GM12892 (cell line): ENCODE measurements at places on chromosomes 16 and 17.
A peak's percentile ranks its signal among the peaks of the same experiment; 100 is the strongest.

DNA sequence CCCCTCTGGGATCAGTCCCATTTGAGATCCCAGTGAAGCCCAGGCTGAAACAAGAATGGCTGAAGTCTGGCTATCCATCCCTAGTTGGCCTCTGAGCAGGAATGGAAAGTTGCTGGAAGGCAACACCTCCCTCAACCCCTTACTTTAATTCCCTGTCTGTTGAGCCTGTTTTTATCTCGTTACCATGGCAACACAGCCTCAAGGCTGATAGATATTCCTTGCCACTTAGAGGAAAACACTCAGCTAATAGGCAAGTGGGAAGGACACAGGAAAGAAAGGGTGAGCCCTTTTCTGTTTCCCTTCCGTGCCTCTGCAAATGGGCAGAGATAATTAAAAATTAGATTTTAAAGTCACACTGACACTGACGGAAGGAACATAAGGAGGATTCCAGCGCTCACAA, 75.5 kb upstream of the CLEC3A start:
- no peak for DNase-seq

DNA sequence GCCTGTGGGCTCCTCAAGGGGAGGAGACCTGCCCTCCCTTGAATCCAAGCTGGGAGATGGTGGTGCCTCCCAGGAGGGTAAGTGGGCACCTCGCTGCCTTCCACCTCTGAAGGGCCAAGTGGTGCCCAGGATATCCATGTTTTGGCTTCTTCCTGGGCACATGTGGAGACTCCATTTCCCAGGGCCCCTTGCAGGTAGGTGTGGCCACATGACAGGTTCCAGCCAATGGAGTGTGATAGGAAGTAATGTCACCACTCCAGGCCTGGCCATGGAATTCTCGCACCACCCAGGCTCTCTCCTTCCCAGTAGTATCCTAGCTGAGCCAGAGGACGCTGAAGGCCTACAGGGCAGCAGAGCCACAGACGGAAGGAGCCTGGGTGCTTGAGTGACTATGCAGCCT, 17.6 kb upstream of the PEMT start:
- no peak for DNase-seq

- no peak for DNase-seq
Measured at GRCh38 chr17:48472411-48473281, 42.6 kb upstream of the SKAP1 start.

DNA sequence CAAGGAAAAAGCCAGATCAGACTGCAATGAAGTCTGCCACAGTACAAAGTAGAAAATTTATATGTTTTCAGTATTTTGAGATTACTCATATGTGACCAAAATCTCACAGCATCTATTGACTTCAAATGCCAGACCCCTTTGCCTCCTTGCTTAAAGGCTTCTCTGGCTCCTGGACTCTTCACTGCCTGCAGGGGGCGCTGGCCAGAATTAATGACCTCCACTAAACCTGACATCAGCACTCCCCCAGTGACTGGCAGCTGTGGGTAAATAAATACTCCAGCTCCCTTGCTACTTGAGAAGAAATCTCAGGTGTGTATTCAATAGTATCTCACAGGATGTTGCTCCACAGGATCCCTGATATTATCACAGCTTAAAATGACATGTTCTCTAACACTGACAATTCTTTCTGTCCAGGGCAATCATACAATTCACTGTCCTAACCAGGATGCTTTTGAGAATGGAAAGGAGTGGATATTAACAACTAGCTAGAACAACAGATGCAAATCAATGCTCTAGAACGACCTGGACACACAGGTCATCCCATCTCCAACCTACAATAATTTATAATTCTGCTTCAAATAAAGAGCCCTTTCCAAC, 4.0 kb downstream of the BECN1 start:
- no peak for DNase-seq

DNA sequence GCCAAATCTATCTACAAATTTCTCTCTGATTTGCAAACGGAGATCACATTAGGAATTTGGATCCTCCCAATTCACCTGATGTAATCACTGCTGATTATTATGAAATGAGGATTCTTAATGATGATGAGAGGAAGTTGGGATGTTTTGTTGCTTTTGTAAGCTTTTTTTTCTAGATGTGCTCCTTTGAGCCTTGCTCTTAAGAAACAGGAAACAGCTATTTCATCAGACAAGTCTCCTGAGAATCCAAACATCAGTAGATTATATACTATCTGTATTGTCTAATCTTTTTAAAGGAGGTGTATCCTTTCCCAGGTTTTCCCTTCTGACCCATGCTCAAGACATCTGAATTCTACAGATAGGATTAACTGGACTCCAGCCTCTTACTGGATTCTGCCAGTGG, 73.3 kb downstream of the KIF2B start:
- DNase-seq: no peak

DNA sequence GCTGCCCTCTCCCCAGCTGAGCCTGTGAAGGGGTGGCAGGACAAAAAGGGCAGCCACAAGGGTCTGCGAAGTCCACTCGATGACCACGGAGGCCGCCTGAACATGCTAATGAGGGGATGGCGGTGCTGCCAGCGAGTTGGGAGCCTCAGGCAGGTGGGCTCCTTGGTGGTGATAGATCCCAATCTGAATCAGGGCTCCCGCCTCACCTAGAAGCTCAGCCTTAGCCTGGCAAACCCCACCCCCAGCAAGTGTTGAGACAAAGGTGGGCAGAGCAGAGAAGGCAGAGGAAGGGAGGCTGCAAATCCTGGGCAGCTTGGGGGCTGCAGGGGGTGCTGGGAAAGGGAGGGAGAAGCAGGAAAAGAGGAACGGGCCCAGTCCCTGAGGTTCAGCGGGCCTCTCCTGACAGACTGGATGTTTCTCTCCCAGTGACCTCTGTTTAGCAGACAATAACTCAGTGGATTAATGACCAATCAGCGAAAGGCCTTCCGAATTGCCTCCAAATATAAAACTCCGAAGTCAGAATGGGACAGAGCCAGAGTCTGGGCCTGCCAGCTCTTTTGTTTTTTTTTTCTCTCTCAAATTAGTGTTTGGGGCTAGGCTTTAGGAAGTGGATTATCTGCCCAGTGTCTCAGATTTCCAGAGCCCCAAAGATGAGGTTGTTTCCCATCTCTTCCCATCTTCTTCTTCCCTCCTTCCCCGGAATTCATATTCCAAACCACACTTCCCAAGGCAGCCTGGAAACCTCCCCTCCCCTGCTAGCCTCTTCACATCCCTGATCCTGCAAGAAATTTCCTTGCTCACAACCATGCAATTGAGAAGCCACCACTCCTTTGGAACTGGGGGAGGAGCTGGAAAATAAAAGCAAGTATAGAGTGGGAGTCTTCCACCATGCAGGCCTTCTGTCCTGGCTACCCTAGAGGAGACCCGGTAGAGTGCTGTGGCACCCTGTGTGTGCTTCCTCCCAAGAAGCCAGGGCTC, 15.2 kb upstream of the HOXB2 start:
- no peak for DNase-seq

DNA sequence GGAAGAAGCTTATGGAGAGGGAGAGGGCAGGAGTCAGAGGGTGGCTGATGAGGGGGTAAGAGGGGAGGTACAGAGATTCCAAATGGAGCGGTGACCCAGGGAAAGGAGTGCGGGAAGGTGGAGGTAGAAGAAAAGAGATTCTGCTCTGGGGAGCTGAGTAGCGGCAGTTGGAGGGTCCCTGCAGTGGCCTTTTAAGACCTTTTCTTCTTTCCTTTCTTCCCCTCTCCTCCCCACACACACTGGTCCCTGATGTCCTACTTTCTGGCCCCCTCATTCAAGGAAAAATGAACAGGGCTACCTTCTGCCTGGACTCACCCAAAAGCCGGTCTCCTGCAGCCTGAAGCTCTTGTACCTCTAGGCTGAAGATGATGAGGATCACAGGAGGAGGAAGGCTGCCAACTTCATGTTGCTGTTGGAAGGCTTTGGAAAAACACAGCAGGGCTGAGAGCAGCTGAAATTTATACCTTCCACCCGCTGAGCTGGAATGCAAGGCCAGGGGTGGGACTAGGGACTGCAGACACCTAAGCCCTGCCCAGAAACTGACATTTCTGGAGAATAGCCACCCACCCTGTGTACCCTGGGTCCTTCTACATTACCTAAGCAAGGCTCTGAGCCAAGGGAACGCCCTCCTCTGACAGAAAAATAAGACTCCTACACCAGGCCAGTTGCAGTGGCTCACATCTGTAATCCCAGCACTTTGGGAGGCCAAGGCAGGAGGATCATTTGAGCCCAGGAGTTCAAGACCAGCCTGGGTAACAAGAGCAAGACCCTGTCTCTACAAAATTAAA, 9.4 kb upstream of the HEATR6 start:
- DNase-seq: no peak

- DNase-seq: no peak
Measured at GRCh38 chr17:57908278-57908677, 46.9 kb downstream of the CUEDC1 start.

- DNase-seq: no peak
Measured at GRCh38 chr17:58352596-58353388, 791 bp upstream of the SUPT4H1 start.

DNA sequence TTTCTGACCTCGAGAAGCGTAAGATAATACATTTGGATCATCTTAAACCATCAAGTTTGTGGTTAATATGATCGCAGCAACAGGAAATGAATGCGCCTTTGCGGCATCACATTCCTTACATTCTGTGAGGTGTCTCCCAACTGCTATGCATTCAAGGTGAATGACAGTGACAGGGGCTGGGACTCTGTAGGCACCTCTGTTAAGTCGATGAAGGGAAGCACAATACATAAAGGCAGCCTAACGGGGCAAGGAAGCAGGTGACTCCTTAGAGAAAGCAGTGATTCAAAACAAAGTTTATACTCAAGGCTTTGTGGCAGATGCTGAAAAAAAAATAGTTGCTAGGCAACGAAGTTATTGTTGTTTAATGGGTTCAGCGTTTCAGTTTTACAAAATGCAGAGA, 21.6 kb upstream of the EVPL start:
- DNase-seq: no peak

DNA sequence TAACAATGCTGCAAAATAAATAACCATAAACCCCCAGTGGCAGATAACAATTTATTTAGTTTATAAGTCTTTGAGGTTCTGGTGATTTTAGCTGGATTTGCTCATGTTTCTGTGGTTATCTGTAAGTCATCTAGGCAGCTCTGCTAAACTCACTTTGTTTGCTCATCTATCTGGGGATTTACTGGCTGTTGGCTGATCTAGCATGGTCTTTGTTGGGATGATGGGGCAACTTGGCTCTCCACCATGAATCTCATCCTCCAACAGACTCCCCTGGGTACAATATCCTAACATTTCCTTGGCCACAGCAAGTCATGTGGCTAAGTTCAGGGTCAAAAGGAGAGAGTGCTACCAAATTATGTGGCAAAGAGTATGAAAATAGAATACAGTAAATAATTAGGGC, 359.3 kb downstream of the CA10 start:
- no peak for DNase-seq

- DNase-seq: no peak
Measured at GRCh38 chr16:17235147-17235815, 235.5 kb downstream of the XYLT1 start.

- DNase-seq: no peak
Measured at GRCh38 chr16:88554711-88555264, 15.4 kb upstream of the ZC3H18 start.

GRCh38 chr17:41382394-41382793, 288 bp upstream of the KRT34 start:
- no peak for DNase-seq

- no peak for DNase-seq
Measured at GRCh38 chr17:27333410-27333980, 39.6 kb downstream of the WSB1 start.

GRCh38 chr17:36118477-36119353, 15.1 kb downstream of the CCL4 start:
- DNase-seq: no peak

GRCh38 chr17:58375811-58376210, 23.8 kb upstream of the SUPT4H1 start:
- DNase-seq: no peak

- DNase-seq: peak; percentile 70
Measured at GRCh38 chr17:82863941-82864712, 24.3 kb upstream of the ZNF750 start.

GRCh38 chr17:64460955-64461354, 12.0 kb downstream of the MILR1 start:
- DNase-seq: no peak

DNA sequence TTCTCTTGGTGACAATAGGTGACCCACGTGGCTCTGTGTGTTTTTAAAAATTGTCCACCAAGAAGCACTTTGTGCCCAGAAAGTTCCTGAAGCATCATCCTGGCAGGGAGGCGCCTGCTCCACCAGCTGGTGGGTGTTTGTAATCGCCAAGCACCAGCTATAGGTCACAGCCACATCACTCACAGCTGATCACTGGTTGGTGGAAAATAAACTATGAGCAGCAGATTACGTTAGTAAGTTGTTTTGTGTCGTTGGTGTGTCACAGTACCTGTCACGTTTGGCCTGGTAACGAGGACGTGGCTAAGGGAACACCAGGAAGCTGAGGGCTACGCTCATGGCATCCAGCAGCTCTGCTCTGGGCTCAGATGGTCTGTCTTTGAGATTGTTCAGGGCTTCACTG, 10.1 kb downstream of the MRM3 start:
- DNase-seq: no peak

DNA sequence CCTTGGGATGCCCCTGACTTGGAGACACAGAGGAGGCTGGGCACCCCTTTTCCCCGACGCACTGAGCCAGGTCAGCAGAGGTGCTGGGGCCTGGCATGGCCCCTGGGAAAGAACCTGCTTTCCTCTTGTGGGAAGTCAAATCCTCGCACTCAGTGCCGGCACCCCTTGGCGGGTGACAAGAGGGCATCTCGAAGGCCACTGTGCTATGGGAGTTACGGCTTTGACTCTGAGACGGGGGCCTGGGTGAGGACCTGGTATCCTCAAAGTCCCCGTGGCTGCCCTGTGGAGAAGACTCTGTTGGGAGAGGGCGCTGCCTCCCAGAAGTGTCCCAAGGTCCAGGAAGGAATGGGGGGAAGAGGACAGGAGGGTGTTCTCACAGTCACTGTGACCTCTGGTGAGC, 117.0 kb downstream of the METRNL start:
- DNase-seq: no peak

DNA sequence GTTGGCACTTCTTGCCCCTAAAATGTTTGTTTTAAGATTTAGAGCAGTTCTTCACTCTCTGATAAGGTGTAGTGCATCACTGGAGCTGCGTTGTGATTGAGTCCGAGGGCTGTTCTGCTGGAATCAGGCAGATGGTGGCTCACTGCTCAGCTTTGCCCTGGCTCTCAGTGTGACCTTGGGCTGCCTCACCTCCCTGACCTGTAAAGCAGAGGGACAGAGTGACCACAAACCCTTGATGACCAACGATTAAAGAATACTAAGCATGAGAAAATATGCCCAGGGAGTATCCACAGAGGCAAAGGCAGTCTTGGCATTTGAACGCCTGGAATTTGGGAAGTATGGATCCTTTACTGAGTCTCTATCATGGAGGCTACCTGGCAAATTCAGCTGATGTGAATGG, 18.1 kb downstream of the CMIP start:
- DNase-seq: no peak

- no peak for DNase-seq
Measured at GRCh38 chr17:7632492-7632894, 2.6 kb downstream of the SHBG start.

DNA sequence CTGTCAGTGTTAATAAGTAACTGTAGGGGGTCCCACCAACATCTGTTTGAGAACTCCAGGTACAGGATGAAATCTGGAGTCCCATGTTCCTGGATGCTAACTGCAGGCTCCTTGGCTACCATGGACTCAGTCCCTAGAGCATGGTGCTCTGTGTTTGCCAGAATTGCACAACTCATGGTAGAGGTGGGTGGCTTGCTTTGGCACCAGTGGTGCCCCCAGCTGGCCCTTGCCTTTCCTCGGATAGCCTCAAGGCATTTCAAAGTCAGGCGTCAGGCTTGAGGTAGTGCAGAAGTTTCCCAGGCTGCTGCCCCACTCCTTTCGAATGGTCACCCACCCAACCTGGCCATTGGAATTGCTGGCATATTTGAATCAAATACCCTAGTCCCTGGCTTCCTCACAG, 179.9 kb downstream of the RBFOX1 start:
- DNase-seq: no peak
